ENCODE measurements at places on chromosomes 3 and 15.

DNA sequence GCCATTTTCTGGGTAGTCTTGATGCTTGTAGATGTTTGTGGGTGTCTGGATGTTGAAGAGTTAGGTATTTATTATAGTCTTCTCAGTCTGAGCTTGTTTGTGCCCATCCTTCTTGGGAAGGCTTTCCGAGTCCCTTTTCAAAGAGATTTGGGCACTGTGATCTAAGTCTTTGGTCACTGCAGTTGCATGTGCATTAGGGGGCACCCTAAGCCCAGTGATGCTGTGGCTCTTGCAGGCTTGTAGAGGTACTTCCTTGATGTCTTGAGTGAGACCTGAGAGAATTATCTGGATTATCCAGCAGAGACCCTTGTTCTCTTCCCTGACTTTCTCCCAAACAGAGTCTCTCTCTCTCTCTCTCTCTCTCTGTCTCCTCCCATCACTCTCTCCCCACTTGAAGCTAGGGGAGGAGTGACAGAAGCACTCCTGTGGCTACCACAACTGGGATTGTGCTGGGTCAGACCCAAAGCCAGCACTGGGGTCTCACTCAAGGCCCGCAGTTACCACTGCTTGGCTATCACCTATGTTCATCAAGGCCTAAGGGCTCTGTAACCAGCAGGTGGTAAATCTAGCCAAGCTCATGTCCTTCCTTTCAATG is 68.5 kb downstream of the TMCO5A start:
- no peak for DNase-seq

- DNase-seq = no peak
Observed at GRCh38 chr3:90026406-90026805, 919.0 kb downstream of the EPHA3 start.

DNA sequence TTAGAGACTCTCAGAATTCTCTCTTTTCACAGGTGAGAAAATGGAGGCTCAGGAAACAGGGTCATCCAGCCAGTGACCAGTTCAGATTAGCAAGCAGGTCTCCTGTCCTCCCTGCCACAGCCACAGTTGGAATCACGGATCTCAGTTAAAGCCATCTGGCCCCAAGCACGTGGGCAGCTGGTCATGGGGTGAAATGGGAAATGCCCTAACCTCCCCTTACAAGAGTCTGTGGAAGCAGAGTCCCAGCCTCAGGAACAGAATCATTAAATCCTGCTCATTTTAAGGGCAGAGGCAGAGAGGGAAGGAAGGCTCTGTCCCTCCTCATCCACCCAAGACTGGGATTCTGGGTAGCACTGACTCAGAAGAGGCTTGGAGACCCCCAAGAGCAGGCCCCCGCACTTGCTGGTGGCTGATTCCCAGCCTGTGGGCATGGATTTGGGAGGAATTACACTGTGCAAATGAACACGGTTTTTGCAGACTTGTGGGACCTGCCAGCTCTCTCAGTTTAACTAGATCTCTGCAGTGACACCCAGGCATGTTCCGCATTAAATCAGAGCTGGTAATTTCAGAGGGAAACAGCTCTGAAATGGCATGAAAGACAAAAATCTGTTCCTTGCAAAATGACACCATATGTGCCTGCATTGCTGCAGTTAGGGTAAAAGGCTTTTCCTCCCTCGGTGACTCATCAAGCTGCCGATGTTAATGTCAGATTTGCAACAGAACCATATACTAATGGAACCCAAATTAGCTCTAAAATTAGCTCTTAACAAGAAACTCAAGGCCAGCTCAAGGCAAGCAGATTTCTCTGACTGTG is 89.0 kb downstream of the BDH1 start:
- DNase-seq = no peak

GRCh38 chr3:79211586-79212359 is 556.0 kb downstream of the ROBO1 start:
- DNase-seq = no peak

GRCh38 chr15:69304182-69304545 is 5.5 kb downstream of the PAQR5 start:
- no peak for DNase-seq

GRCh38 chr3:18898911-18899310 is 249.4 kb upstream of the KCNH8 start:
- DNase-seq = no peak
